ENCODE measurements at places on chromosomes 12 and 14.

DNA sequence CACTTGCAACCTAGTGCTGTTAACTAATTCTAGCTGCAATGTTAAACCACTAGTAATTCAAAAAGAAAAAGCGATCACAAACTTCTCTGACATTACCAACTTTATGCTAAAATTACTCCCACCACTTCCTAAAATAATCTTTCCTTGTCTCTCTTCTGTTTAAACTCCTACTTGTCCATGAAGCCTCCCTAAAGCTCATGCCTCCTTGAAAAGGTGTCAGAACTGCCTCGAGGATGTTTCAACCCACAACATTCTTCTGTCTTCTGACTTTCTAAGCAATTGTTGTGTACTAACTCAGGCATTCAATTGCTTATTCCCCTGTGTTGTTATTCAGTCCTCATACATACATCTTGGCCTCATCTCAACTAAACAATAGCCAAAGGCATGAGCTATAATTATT is 5.9 kb downstream of the GNPTAB start:
- DNase-seq, result no peak

DNA sequence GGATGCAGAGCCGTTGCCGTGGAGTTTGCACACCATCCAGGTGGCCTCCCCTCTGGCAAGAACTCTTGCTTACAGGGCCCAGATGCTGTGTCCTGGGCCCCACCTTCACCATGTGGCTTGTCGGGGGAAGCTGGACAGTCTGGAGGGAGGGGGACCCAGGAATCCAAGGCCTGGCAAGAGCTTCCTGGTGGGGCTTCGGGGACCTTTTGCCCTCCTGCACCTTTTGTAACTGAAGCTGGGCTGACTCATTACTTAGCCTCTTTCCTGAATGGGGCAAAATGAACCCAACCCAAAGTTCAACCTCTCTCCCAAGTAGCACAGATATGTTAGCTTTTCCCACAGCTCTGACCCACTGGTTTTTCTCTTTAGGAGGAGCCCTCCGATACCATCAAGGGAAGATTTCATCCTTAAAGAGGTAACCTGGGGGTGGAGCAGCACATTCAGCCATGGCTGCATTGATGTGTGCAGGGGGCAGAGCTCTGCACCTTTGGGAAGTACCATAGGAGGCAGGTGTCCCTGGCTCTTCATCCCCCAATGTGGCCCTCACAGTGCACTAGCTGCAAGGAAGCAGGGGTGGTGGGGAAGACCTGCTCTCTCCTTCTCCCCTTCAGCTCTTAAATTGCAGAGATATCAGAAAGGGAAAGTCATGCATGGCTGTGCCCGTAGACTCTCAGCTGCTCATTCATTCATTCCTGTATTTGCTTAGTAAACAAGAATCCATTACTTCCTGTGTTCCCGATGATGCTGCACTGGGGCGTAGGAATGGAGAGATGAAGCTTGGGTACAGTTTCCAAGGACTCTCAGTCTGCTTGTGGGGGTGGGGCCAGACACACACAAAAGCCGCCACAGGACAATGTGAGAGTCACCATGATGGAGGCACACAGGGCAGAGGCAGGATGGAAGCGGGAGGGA is 13.0 kb downstream of the MVK start:
- peak; percentile 11 for DNase-seq

DNA sequence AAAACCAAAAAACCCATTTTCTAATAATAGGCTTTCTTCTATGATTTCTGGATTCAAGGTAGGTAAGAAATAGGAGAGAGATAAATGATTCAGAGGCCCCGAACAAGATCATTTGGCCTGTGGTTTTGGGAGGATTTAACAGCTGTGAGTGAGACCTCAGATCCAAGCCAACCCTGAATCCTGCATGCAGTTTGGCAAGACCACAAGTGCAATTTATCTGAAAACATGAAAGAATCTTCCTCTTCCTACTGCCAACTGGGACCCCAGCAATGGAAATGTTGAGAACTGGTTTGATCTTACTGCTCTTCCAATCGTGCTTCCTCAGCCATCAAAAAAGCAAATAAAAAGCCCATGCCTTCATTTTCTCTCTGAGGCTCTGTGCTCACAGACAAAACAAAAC is 519.7 kb upstream of the TBX3 start:
- DNase-seq, result no peak

DNA sequence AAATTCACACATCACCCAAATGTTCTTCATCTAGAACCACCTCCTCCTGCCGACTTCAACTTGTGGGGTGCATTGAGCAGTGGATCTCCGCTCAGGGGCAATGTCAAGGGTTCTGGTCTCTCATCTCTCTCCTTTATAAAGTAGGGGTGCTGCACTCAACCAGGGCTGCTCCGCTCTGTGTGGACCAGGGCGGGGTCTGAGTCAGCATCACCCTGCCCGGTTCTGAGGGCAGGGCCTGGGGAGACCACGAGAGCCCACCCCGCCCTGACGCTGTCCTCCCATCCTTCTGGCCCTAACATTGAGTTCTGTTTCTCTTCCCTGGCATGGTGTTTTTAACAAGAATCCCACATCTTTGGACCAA is 311.6 kb upstream of the DIO3 start:
- no peak for DNase-seq

- no peak for DNase-seq
Observed at GRCh38 chr12:45794422-45794821, 64.9 kb downstream of the ARID2 start.

DNA sequence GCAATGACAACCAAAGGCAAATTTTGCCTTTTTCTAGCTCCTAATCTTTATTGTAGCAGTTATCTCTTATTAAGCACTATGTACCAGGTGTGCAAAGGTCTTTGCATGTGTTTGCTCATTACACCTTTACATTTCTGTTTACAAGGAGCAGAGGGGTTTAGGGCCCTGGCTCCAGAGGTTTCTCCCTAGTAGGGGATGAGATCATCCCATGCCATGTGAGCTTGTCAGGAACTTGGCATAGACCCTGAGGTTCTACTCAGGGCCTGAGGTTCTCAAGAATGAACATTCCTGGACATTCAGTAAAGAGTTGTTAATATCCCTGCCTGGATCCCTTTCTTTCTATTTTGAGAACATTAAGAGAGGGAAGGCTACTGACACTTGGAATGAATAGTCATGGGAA is 292.0 kb downstream of the RPAP3 start:
- no peak for DNase-seq

DNA sequence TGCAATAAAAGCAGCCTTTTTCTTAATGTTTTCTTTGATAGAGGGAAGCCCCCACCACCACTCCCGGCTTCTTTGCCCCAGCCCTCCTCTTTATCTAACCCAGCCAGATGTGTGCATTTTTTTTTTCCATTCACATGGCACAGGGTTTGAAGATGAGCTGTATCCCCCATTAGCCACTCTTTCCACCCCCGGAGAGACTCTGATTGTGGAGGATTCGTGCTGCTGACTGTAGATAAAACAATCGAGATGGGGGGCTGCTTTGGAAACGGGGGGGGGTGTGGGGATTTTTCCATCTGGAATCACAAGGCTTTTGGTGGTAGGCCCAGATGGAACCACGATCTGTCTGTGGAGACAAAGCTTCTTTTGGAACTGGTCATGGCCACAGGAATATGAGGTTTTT is 46.2 kb upstream of the VASH1 start:
- no peak for DNase-seq

GRCh38 chr12:108043286-108043685 is 85.8 kb upstream of the WSCD2 start:
- DNase-seq, result no peak

GRCh38 chr12:76421046-76421445 is 72.8 kb upstream of the BBS10 start:
- no peak for DNase-seq

DNA sequence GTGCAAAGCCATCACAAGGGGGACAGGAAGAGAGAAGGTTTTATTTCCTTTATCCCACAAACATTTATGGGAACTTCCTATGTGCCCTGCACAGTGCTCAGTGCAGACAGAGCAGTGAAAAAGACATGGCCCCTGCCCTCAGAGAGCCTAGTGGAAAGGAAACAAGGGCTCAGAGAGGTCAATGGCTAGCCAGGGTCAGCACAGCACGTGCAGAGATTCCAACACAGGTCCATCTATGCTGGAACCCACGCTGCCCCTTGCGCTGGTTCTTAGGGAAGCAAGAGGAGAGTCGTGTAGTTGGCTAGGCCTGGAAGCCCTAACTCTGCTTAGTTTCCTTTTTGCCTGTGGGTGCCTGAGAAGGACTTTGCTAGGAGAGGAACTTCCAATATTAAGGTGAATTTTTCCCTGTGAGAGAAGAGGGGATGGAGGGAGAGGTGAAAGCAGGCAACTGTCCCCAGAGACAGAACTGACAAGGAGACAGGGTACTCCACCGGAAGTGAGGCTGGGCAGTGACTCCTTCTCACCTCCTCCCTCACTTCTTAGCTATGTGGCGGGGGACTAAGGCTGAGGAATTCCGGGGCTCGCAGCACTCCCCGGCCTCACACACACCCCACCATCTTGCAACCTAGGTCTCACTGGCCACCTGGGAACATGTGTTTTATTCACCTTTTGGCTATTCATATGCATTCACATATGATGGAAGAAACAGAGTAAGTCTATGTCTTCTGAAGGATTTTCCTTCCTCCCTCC is 12.1 kb upstream of the GPX2 start:
- DNase-seq, result no peak

DNA sequence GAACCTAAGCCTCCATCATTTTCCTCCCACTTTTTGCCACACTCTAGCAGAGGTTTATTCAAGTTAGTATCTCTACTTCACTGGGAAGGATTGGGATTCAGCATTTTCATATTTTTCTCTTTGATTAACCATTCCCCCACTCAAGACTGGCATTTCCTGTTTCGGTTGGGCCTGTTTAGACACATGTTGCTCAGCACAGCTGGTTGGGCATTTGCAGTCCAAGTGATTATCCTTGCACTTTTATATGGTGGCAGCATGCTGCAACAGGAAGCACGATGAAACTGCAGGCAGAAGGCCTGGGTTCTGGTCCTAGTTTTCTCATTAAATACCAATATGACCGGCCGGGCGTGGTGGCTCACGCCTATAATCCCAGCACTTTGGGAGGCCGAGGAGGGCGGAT is 182.9 kb upstream of the GRIN2B start:
- DNase-seq, result no peak

DNA sequence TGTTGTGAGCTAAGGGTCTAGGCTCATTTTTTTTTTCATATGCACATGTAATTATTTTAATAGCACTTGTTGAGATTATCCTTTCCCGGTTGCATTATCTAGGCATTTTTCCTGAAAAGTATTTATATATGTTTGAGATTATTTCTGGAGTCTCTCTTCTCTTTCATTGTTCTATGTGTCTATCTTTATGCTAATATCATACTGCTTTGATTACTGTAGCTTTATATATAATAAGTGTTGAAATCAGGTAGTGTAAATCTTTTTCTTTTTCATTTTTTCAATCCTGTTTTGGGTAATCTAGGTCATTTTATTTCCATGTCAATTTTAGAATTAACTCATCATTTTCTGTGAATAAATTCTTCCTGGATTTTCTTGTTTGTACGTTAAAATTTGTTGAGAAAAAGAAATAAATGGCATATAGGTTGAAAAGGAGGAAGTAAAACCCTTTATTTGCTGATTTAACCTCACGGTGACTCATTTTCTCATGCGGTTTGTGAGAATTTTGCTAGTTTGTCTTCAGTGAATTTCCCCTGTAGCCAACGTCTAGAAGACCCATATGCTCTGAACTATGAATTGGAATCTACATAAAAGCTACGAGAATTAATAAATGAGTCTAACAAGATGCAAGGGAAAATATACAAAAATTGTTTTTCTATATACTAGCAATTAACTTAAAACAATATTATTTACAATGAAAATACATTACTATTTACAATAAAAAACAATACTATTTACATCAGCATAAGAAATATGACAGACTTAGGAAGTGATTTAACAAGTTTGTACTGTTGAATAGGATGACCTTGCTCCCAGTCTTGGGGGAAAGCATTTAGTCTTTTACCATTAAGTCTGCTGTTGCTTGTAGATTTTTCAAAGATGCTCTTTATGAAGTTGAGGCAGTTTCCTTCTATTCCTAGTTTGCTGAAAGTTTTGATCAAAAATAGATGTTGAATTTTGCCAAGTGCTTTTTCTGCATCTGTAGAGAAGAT is 105.0 kb downstream of the SNAPC1 start:
- DNase-seq, result no peak

- no peak for DNase-seq
Observed at GRCh38 chr12:6478416-6478815, 7.9 kb upstream of the VAMP1 start.

DNA sequence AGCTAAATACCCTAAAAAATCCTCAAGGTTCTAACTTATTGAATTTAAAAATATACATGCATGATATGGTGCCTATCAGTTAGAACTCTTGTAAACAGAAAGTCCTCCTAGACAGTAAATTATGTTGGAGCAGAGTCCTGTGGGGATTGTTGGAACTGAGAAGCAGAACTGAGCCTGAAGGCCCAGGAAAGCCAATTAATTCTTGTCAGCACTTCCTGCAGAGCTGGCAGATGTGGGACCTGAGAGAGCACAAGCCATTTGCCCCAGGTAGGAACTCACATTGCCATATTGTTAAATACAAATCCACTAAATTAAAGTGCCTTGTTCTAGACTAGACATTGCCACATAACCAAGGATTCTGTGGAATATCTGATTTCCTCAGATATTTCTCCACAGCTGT is 117.1 kb downstream of the RTN1 start:
- no peak for DNase-seq

GRCh38 chr12:121811434-121812319 is 7.9 kb downstream of the SETD1B start:
- peak; percentile 67 for DNase-seq

GRCh38 chr12:51846271-51846691 is 2.2 kb downstream of the FIGNL2 start:
- DNase-seq, result no peak

DNA sequence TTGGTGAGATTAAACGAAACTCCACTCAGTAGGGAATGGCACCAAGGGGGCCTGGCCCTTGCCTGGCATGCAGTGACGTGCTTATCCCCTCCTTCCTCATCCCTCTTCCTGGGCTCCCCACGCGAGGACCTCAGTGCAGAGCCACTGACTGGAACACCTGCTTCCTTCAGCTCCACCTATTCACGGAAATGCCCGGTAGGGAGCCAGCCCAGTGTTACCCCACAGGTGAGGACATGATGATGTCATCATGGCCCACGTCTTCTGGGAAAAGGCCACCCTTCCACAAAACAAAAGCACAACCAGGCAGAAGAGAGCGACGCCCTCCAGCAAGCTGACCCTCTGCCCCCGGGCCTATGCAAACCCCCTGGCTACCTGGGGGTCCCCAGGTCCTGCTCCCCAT is 42.1 kb downstream of the CCDC85C start:
- peak; percentile 23 for DNase-seq

GRCh38 chr12:16021676-16022075 is 110.5 kb downstream of the DERA start:
- DNase-seq, result no peak

All from WERI-Rb-1 (cell line).